Stimulated activated CD4-positive, alpha-beta T cell treated with anti-CD3 and anti-CD28 coated beads, TNF-alpha, amount 100 ng/mL, for 1 hour (primary cell): ENCODE measurements at places on chromosomes 11 and 22.

DNA sequence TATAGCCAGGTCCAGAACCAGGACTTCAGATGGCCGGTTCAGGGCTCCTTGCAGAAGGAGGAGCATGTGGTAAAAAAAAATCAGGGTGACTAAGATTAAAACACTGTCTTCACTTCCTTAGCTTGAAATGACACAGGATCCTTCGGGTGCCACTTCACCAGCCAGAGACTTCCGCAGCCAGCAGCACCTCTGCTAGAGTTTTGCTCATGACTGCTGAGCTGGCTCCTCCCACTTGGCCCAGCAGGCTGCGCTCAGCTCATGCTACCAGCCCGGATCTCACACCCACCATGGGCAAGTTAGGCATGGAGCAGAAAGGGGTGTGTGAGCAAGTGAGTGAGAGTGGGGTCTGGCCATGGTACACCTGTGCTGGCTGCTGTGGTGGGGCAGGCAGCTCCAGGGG lies 6.6 kb upstream of the MS4A18 start:
- no peak for DNase-seq

- DNase-seq = no peak
Observed at GRCh38 chr22:29147331-29147899, 58.3 kb upstream of the EMID1 start.

DNA sequence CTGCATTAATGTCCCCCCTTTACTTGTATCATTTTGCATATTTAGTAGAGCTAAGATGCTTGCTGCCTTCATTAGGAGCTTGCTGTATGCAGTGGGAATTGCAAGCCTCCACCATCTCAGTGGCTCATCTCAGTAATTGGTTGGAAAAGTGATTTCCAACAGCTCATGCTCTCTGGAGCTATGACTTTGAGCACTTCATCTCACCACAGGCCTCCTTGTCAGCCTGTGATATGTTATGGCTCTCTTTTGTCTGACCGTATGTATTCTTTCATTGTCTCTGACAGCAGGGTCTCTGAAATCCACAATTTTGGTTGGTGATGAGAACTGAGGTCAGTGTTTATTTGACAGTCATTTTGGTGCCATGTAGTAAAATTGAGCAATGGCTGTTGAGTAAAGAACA lies 345.1 kb downstream of the FAT3 start:
- no peak for DNase-seq

GRCh38 chr11:20087118-20087521 lies 73.2 kb downstream of the DBX1 start:
- no peak for DNase-seq

- DNase-seq = no peak
Observed at GRCh38 chr11:50070389-50070788, 37.7 kb downstream of the OR4C45 start.

DNA sequence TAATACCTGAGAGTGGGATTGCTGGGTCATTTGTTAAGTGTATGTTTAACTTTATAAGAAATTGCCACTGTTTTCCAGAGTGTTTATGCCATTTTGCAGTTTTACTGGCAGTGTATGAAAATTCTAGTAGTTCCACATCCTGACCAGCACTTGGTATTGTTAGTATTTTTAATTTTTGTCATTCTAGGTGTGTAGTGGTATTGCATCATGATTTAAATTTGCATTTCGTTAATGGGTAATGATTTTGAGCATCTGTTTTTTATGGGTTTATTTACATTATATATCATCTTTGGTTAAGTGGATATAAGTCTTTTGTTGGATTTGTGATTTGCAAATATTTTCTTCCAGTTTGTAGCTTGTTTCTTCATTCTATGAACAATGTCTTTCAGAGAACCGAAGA lies 34.7 kb downstream of the PDE3B start:
- DNase-seq = no peak

DNA sequence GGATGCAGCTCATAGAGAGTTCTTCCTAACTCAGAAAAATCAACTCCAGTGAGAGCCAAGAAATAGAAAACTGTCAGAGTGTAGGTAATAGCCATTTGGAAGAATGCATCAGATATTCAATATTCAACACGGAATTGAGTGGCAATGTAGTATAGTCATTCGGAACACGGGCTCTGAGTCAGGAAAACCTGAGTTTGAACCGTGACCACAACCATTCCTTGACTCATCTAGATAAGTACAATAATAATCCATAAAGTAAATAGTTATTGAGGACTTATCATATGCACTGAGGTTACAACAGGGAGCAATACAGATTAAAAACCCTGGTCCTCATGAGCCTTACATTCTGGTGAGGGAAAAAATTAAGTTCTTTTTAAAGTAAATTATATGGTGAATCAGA lies 62.6 kb upstream of the PHF21A start:
- DNase-seq = no peak

GRCh38 chr11:12832480-12833224 lies 158.4 kb downstream of the TEAD1 start:
- DNase-seq = no peak

DNA sequence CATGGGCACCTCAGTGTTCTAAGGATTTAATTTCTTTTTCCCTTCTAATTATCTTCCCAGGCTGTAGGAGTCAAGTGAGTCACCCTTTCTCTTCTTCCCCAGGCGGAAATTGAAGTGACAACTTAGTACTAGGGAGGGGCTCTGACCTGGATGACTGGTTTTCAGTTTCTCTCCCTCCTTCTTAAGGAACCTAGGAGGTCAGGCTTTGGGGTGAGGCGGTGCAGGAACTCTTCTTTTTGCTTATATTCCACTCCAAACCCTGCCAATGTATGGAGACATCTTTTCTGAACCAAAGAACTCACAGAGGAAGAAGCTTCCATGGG lies 12.6 kb downstream of the ZDHHC5 start:
- no peak for DNase-seq

- no peak for DNase-seq
Observed at GRCh38 chr11:68649851-68650555, 34.3 kb upstream of the GAL start.

DNA sequence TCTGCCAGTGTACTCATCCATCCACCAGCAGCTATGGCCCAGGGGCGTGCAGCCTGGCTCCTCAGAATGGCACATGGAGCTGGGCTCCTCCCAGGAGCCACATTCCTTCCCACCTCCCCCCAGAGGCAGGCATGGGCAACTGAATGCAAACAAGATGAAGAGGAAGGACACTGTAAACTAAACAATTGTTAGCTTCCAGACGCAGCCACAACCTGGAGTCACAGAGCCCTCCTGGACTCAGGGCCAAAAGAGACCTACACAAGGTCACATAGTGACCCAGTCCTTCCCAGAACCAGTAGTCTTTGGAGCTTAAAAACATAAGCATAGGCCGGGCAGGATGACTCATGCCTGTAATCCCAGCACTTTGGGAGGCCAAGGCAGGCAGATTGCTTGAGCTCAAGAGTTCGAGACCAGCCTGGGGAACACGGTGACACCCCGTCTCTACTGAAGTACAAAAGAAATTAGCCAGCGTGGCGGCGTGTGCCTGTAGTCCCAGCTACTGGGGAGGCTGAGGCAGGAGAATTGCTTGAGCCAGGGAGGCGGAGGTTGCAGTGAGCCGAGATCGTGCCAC lies 30.7 kb upstream of the CLDN5 start:
- DNase-seq = no peak

DNA sequence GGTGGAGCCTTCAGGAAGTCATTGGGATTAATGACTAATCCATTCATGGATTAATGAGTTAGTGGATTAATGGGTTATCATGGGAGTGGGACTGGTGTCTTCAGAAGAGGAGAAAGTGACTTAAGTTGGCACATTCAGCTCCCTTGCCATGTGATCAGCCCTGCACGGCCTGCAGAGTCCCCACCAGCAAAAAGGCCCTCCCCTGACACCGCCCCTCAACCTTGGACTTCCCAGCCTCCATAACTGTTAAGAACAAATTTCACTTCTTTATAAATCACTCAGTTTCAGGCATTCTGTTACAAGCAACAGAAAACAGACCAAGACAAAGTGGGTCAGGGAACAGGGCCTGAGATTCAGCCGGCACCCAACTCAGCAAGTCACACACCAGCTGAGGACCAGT lies 85.3 kb downstream of the MICAL3 start:
- no peak for DNase-seq

DNA sequence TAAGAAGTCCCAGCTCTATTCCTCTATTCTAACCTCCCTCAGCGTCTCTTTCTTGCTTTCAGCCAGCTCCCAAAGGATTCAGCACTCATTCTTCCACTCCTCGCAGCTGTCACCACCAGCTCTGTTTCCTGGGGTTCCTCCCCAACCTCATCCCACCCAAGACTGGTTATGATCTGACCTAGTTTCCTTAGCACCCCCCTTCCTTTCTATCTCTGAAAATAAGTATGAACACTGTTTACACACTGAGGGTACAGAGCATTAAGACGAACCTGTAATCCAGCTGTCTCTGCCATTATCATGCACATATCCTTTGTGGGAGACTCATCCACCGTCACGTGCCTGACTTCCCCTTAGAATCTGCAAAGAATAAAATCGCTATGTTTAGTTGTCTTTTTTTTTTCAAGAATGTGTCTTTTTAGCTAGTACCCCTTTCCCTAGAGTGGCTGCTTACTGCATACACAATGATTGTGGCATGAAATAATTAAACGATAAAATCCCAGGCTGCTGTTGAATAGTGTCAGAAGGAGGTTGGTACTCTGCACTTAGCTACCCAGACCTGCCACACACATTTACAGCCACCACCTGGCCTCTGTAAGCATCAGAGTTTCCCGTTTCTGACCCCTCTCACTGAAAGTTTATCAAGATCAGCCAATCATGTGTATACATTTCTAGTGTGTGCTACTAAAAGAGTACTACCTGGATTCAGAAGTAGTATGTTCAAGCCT lies 26.9 kb upstream of the CSTF3 start:
- no peak for DNase-seq

DNA sequence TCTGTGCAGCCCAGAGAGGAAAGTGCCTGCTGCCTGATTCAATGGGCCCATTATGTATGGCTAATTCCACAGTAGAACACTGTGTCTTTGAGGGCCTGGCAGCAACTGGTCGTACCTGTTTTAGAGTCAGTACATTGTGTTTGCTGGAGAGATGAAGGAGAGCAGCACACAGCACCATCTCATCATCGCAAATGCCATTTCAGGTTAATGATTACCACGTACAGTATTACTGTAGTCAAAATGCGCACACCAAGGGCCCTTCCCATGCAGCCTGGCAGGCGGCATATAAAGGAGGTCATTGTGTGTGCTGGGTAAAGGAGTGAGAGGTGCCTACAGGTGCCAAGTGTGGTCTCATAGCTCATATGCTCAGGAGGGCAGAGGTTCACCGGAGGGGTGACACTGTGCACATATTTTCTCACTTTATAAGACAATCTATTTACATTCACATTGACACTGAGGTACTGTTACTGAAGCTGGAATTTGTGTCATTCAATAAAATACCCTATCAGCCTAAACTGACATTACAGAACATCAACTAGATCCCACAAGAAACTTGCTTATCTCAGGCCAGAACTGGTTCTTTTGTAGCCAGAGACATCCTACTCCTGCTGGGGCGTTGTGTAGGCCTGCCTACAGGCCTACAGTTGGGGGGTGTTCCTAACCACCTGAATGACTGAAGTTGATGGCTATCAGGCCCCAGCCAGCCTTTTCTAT lies 90.4 kb downstream of the APIP start:
- DNase-seq = no peak

GRCh38 chr11:18471995-18472394 lies 16.3 kb downstream of the LDHAL6A start:
- no peak for DNase-seq

- DNase-seq = no peak
Observed at GRCh38 chr11:16856022-16856471, 117.6 kb downstream of the C11orf58 start.

DNA sequence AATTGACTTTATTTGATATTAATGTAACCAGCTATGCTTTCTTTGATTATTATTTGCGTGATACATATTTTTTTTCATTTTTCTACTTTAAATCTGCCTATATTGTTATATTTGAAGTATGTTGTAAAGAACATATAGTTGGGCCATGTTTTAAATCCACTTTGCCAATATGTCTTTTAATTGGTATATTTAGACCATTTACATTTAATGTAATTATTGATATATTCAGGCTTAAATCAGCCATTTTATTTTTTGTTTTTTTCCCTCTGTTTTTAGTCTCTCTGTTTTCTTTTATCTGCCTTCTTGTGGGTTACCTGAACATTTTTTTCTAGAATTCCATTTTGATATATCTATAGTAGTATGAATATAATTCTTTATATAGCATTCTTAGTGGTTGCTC lies 55.9 kb downstream of the ADAMTS15 start:
- DNase-seq = no peak
